ENCODE measurements at places on chromosomes 12 and 14.

DNA sequence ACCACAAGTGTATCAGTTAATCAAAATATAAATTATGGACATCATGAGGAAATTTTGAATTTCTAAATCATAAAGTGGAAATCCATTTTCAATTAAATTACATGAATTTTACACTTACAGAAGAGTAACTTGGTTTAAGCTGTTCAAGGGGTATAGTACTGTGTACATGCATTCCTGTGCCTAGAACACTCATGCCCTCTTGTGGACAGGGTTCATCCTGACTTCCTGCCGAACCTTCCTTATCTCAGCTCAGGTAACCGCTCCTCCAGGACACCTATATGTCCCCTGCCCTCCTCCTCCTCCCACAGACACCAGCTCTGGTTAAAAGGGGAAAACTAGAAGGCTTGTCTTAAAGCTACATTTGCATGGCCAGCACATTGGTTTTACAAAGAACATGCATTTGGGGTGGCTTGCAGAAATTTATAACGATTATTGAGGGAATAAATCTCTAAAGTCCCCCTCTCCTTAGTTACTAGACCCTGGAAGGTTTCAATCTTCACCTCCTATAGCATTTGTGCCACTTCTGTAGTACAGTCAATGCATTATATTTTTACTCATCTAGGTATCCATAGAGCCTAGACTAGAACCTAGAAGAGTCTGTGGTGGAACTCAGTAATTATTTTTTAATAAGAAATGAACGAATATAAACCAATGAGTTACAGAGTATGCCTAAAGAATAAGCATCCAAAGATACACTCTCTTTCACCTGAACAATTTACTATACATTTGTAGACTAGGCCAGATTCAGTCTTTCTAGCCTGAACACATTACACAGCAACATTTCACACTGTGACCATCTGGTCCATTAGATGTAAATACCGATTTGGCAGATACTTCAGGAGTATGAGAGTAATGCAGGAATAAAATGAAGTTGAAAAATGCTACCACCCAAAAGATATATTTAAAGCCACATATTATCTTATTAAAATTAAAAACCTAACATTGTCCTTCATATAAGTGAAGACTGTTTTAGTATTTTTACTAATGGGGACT, 345.6 kb downstream of the PAWR start:
- DNase-seq, result peak; percentile 11

- DNase-seq, result no peak
Measured at GRCh38 chr12:27794818-27795584, 15.0 kb upstream of the MANSC4 start.

DNA sequence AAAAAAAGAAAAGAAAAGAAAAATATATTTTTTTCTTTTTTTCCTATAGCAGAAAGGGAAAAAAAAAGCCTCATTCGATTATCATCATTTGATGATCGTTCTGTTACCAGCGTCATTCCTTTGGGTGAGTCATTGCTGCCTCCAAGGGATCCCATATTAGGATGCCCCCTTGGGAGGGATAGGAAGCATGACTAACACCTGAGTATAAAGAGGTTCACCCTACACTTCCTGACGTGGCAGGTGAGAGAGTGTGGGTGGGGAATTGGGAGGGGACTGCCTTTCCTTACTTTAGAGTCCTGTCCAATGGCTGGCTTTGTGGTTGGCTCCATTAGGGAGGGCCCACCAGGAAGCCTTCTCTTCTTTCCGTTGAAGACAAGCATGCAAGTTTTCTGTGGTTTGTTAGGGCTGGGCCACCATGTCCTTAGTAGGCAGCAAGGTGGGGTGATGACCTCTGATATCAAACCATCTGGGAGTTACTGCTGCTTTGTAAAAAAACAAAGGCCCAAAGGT, 56.1 kb upstream of the FUT8 start:
- DNase-seq, result peak; percentile 61

DNA sequence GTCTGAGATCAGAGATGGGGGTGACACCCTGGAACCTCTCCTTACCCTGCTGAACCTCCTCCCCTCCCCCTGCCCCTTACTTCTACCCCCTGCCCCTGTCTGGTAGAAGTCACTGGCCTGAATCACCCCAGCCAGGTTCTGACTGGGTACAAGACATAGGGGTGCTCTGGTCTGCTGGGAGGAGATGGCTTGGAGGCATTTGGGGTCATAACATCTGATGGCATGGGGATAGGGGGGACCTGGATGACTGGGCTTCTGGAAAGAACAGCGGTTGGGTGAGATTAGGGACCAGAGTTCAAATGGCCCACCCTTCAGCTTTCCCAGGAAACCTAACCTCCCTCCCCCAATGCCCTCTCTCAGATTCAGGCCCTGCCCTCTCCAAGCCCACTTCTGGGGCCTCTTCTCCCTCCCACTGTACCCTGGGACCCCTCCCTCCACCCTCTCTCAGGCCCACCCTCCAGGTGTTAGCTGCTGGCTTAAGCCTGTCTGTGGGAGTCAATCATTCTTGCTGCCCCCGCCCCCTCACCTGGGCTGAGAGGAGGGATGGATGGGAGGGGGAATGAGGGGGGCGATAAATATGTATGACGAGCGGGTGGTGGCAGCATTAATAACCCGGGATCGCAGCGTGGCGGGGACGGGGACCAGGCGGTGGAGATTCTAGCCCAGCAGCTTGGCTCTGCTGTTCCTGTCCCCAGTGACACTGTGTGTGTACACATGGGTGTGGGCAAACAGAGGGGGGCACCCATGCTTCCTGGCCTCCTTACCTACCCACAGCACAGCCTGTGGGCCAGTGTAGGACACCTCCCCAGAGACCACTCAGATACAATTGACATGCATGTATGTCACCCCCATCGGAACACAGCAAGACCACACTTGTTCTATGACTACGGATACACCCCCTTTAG, 5.9 kb downstream of the NXPH4 start:
- DNase-seq, result no peak

GRCh38 chr12:21941506-21942376, 515 bp upstream of the ABCC9 start:
- no peak for DNase-seq

GRCh38 chr12:82740129-82741000, 53.7 kb downstream of the TMTC2 start:
- no peak for DNase-seq

- DNase-seq, result peak; percentile 64
Measured at GRCh38 chr12:130031571-130032189, 127.9 kb upstream of the TMEM132D start.

DNA sequence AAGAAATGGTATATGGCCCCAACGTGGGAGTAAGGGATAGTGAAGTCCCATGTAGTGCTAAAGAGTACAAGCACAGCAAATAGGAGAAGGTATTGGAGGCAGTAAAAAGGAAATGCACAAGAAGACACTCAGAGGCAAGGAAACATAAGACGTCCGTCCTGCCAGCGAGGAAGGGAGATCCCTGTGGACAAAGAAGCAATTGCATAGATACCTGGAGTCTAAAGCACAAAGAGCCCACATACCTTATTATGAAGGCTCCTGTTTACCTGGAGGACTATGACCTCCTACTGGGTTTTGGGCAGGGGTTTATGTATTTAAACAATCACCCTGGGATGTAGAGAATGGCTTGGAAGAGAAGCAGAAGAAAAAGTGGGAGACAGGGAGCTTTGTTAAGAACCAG, 341.2 kb upstream of the DCN start:
- no peak for DNase-seq

GRCh38 chr14:71231521-71232393, 324.5 kb downstream of the PCNX1 start:
- DNase-seq, result no peak

DNA sequence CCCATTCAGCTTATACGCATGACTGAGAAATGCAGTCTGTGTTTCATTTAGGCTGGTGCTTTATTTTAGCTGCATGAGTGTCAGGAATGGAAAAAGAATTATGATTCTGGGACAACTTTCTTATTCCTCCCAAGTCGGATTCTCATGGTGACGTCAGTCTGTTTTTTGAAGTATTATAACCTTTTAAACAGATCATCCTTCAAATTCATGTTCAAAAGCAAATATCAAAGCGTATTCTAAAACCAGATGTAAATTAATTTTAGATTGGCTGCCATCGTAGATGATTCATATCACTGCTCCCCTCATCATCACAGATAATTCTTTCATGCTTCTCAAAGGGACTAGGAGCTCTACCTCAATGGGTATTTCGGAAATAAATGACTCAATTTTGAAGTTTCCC, 15.0 kb downstream of the FNTB start:
- DNase-seq, result no peak

DNA sequence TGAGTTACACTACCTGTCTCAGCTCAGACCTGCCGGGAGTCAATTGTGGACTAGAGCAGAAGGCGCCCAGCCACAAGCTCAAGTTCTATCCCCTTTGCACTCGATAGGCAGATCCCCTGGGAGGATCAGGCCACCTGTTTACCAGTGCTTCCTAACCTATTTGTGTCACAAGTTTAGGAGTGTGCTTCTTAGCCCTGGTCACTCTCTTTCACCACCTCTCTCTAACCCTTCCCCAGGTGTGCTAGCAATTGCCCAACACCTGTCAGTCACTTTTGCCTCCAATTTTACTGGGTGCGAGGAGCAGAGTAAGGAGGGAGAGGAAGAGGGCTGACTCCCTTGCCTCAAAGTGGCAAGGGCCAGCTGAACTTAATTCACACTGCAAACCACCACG, 745 bp upstream of the NAA30 start:
- no peak for DNase-seq

DNA sequence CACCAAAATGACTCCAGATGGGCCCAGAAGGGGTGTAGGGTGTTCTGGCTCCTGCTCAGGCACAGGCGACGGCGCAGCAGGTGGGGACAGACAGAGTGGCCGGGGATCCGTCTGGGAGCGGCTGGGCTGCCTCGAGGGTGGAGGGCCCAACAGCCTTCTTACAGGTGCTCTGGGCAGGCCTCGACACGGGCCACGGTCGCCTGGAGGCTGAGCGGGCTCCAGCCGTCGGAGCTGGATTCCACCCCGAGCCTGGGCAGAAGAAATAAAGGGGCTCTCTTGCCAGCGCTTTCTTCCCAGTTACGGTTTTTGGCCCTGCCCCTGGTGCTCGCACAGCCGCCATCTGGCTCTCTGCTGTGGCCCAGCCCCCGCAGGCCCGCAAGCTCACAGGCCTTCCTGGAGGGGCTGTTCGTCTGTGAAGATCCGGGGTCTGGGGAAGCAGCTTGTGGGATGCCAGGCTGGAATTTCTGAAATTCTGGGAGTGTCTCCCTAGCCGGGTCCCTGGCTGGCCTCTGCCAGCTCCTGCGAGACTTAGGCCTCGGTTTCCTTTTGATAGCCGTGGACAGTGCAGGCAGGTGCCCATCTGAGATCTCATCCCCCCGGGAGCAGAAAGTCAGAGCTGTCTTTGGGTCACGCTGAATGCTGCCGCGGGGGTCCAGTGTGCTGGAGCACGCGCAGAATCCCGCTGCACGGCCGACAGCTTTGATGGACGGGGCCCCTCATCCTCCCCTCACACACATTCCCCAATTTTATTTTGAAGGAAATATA, 122.7 kb downstream of the PAPOLA start:
- DNase-seq, result no peak

DNA sequence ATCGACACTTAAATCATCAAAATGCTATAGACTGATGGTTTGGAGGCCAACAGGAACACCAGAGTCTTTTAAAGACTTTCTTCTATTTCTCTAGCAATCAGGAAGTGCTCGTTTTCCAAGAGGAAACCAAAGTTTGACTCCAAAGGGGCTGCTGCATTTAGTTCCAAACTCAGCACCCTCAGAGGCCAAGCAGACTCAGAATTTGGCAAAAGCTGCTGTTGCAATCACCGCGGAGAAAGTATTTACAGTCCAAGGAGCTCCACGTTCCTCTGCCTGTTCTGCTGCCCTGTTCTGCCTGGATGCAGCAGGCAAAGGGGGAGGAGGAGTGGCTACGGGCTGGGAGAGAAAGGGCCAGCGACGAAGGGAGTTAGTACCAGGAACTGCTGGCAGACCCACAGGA, 325.1 kb downstream of the BCL11B start:
- no peak for DNase-seq

DNA sequence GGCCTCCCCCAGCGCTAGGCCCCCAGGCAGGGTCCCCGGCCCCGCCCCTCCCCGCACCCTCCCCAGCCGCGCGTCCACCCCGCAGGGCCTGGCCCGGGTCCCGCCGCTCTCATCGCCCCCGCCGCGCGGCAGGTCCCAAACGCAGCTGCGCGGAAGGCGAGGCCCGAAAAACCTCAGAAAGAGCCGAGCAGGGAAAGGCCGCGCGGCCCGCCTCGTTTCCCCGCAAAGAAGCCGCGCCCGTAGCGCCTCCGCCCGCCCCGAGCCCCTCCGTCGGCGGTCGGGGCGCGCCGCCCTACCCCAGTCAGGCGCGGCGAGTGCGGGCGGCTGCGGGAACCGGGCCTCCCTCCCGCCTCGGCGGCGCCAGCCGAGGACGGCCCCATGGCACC, 324 bp downstream of the POLE start:
- DNase-seq, result peak; percentile 10

GRCh38 chr12:120988658-120989057, 10.3 kb downstream of the HNF1A start:
- DNase-seq, result no peak

- DNase-seq, result no peak
Measured at GRCh38 chr12:15636060-15636890, 152.9 kb downstream of the EPS8 start.

- DNase-seq, result no peak
Measured at GRCh38 chr12:132925597-132926414, 30.3 kb downstream of the ZNF605 start.

All from activated CD4-positive, alpha-beta T cell treated with anti-CD3 and anti-CD28 coated beads, Interleukin-10, Interleukin-2, amounts not matched to agents 100 ng/mL and 50 ng/mL, durations not matched to agents 16 hours and 8 hours (primary cell).